Activated T-cell treated with anti-CD3 and anti-CD28 coated beads for 24 hours (primary cell): ENCODE measurements at places on chromosomes 7 and 10.

GRCh38 chr10:130817046-130817624, 494.4 kb downstream of the TCERG1L start:
- DNase-seq = no peak

GRCh38 chr10:122503012-122503411, 41.7 kb downstream of the HTRA1 start:
- DNase-seq = no peak

DNA sequence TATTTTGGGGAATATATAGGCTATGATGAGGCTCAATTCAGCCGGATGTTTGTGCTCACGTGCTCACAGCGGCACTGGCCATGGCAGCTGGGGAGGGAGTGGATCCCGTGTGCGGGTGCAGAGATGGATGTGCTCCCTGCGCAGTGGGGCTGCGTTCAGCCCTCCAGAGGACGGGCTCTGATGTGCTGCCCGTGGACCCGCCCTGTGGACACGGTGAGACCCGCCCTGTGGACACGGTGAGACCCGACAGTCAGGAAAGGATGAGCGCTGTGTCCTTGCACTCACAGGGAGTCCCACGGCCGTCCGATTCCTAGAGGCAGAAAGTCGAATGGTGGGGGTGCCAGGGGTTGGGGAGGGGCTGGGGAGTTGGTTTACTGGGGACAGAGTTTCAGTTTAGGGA, 89.0 kb downstream of the DNAJB6 start:
- DNase-seq = no peak

GRCh38 chr7:22896917-22897316, 74.3 kb upstream of the TOMM7 start:
- DNase-seq = no peak

GRCh38 chr7:27115221-27116026, 12.9 kb upstream of the HOXA2 start:
- no peak for DNase-seq

DNA sequence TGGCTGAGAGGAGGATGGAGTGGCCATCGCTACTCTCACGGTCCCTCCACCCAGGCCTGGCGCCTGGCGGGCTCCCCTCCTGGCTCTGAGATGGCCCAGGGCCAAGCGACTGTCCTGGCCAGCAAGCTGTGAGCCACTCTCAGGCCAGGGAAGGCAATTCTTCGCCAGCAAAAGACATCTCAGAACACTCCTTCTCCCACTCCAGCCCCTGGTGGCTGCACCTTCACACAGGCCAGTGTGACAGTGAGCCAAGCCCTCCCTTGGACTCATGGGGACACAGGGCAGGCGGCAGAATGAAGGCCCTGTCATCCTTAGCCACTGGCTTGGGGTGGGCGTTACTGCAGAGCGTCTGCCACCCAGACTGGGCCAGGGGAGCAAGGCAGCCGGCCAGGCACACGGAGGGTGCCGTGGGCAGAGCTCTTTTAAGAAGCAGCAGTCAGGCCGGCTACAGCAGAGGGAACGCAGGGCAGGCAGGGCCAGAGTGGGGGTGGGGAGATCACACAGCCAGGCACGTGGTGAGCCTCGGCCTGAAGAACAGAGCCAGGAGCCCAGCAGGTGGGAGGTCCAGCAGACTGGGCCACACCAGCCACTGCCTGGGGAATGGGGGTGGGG, 14.4 kb downstream of the STK32C start:
- DNase-seq = no peak

GRCh38 chr7:1619152-1620079, 49.6 kb upstream of the PSMG3 start:
- DNase-seq = no peak

DNA sequence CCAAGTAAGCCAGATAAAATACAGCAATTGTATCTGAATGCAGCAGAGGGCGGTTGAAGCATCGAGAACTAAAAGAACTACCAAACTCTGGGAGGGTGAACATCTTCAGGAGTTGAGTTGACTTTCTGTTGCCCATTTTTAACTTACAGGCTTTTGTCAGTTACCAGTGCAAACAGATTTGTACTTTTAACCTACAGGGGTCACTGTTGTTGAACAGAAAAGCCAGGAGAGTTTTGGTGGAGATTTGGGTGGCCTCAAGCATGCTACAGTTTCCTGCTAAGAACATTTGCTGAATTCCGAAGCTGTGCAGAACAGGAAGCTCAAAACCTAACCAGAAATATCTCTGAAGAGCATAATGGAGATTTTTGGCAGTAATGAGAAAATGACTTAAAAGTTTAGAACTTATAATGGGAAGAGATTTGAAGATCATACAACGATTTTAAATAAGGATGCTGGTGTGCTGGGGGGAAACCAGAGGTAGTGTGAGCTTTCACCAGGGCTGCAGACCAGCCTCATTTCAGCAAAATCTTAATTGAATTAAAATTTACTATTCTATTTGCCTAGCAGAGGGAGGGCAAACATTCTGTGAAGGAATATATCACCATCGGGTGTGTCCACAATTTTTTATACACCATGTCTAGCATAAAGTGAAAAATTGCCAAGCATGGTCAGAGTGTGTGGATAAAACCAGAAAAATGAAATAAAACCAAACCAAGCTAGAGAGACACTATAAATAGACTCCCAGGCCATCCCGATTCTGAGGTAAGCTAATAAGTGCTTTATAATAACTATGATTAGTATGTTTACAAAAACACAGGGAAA, 208.6 kb upstream of the CCDC6 start:
- no peak for DNase-seq

DNA sequence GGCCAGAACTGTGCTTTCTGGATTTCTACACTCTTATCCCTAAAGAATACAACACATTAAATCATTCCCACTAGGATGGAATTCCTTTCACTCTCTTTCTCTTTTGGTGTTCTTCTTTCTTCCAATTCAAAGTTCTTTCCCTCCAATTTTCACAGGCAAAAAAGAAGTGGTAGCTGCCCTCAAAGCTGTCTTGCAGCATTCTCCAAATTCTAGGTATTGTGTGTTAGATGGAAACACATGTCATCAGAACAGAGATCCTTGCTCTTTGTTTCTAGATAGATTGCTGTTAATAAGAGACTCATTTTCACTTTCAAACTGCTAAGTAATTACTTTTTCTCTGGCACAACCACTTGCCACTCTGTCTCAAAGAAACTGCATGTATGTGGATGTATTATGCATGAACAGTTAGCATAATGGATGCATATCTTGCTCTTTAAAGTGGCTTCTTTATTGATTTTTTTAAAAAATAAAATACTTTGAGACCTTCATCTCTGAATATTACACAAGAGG, 31.0 kb downstream of the SHTN1 start:
- no peak for DNase-seq

- no peak for DNase-seq
These were observed 48.5 kb upstream of the MKX start for GRCh38 chr10:27794157-27794556.

DNA sequence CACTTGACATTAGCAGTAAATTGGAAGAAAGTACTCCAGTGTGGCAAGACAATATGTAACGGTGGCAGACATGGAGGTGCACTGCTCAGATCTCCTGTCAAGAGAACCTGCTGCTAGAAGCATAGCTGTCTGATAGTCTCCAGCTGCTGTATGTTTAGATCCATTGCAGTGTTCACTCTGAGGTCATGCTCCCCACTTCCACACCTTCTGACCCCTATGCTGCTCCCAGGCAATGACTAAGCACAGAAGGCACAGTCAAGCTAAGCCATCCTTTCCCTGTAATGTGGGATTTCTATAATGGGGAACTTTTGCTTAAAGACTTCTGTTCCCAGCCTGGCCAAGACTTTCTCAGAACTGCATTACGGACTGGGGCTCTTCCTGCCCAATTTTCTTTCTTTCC, 315.8 kb downstream of the HPSE2 start:
- no peak for DNase-seq

DNA sequence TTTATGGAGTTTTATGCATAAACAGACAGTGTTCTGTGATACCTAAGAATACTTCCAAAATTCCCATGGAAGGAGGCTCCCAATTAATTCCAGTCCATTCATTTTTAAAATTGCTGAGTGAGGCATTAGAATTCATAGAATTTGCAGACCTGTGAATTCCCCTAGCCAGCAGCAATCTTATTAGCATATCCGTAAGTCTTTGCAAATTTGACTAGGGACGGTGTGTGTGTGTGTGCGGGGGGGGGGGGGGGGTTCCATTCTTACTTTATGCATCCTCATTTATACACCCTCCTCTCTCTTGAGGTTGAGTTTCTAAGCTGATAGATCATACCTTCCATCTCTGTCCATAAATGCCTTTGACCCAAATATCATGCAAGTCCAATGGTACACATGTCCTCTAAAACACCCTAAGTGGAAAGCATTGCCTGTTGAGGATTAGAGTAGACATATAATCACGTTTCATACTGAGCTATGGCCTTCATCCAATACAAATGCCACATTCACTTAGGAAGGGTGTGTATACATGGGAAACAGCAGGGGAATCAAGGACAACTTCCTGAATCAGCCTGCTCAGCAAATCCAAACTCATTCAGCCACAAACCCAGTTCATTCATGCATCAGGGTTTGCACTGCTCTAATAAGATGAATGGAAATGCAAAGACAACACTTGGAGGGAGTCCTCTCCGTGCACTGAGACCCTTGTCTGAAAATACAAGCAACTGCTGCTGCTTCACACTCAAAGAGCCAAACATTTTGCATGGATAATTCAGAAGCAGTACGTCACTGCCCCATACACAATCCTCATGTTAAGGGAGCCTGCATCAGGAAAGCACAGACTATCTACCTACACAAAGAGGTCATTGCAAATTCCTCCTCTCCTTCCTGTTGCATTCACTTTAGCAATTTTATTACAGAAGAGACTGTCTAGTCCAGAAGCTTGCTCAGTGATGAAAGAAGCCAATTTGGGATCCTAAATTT, 350.8 kb downstream of the KCNMA1 start:
- no peak for DNase-seq

- no peak for DNase-seq
These were observed 33.7 kb downstream of the SCRN1 start for GRCh38 chr7:29955799-29956486.

- no peak for DNase-seq
These were observed 1020.9 kb downstream of the GATA3 start for GRCh38 chr10:9075420-9075819.

- peak; percentile 18 for DNase-seq
These were observed 116.0 kb downstream of the NPTX2 start for GRCh38 chr7:98733036-98733435.

- DNase-seq = no peak
These were observed 99.8 kb downstream of the CCDC71L start for GRCh38 chr7:106561151-106561550.

GRCh38 chr7:135934651-135935050, 42.5 kb downstream of the MTPN start:
- DNase-seq = no peak

DNA sequence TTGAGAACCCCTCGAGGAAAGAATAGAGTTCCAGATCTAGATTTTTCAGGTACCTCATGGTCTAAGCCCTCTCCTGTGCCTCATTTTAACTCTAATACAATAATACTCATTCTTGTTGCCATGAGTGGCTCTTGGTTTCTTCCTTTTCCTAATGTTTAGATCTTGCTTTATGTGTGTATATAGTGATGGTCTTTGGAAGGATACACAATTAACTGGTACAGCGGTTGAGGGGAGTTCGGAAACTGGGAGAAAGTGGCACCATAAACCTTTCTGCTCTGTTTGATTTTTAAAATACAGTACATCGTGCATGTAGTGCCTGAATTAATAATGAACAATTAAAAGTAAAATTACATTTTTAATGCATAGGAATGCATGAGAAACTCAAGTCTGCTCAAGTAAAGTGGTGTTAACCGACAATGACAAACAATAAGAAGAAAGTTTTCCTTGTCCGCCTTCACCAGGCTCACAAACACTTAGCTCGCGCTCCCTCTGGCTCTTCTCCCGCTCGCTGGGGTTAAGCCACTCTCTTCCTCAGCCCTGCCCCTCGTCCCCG, 386 bp upstream of the EIF4EBP2 start:
- no peak for DNase-seq

DNA sequence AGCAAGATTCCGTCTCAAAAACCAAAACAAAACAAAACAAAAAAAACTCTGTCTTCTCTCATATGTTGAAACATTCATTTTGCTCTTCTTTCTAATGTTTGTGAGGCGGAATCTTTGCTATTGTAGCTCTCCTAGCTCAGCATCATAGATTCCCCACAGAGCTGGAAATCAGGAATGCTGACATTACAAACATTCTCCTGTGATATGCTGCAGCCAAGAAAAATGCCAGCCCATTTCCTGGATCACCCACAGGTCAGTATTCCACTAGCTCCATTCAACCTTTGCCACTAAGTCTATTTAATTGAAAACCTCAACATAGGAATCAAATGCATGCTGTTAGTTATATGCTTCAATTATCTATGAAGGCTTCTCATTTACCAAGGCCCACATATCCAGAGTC, 186.3 kb downstream of the IPMK start:
- no peak for DNase-seq

DNA sequence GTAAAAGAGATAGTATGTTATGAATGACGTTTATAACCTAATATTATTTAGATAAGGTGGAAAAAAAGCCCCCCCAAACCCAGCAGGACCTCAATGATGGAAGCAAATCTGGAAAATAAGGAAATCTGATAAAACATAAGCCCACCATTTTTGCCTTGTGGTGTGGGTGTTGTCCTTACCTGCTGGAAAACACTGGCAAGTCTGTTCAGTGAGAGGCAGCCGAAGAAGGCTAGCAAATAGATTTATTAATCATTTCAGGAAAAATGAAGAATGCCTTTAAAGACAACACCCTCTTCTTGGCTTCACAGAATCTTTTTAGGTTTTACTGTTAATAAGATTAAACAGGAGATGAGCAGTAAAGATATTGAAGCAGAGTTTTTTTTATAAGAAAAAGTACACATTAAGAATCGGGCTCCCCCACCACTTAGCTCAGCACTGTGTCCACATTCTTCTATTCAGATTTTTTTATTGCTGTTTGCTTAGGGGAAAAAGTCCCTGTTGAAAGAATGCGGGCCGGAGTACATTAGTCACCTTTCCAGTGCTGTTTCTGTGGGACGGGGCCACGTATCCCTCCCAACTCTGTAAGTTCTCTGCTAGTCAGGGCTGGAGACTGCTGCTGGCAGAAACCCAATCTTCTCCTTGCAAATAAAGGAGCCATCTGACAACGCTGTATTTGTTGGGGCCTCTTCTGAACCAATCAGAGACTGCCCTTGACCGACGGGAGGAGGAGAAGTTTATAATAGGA, 104.1 kb downstream of the EVX1 start:
- no peak for DNase-seq

GRCh38 chr7:95433952-95434556, 774 bp downstream of the PON2 start:
- DNase-seq = no peak
